ENCODE measurements at places on chromosomes 11 and 22.
A peak's percentile ranks its signal among the peaks of the same experiment; 100 is the strongest.

DNA sequence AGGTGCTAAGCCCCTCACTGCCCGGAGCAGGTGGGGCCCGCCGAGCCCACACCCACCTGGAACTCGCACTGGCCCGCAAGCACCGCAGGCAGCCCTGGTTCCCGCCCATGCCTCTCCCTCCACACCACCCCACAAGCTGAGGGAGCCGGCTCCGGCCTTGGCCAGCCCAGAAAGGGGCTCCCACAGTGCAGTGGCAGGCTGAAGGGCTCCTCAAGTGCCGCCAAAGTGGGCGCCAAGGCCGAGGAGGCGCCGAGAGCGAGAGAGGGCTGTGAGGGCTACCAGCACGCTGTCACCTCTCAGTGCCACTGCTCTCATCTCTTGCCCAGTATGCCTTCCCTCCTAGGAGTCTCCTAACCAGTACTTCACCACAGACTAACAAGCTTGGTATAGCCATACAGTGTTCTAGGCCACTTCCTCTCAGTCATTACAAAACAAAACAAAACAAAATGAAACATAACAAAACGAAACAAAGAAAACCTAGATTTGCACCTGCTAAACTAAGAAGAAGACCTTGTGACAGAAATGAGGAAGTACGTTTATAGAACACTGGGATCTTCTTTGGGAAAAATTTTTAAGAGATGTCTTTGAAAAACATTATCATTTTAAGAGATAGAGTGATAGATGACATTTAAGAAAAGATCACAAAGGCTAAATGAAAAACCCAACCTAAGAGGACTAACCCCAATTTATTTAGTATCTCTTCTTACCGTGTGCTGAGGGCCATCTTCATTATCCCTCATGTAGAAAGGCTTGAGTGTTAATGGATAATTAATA, 47.7 kb upstream of the GAB2 start:
- DNase-seq: peak; percentile 48

DNA sequence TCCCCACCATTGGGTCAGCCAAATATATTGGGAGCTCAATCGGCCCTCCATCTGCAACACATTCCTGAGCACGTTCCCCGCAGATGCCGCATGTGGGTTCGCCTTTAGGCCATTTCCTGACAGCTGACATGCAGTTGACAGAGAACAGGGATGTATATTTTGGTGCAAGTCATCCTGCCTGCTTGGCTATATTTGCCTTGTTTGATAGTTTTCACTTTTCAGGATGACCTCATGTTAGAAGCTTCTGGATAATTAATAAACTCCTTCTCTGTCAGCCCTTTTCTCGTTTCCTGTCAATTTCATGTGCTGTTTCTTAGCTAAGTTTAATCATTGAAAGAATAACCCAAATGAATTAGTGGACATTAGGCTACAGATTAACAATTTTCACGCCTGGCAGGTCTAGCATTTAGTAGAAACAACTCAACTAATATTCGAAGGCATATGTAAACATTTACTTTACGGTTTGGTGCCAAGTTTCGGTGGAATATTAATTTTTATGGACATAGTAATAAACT, 105.8 kb upstream of the SLC5A12 start:
- no peak for DNase-seq

- DNase-seq: no peak
Observed at GRCh38 chr22:36081023-36081431, 52.4 kb upstream of the RBFOX2 start.

- DNase-seq: no peak
Observed at GRCh38 chr11:117395476-117395875, 67.8 kb downstream of the CEP164 start.

GRCh38 chr11:124751391-124751740, 689 bp downstream of the VSIG2 start:
- no peak for DNase-seq

DNA sequence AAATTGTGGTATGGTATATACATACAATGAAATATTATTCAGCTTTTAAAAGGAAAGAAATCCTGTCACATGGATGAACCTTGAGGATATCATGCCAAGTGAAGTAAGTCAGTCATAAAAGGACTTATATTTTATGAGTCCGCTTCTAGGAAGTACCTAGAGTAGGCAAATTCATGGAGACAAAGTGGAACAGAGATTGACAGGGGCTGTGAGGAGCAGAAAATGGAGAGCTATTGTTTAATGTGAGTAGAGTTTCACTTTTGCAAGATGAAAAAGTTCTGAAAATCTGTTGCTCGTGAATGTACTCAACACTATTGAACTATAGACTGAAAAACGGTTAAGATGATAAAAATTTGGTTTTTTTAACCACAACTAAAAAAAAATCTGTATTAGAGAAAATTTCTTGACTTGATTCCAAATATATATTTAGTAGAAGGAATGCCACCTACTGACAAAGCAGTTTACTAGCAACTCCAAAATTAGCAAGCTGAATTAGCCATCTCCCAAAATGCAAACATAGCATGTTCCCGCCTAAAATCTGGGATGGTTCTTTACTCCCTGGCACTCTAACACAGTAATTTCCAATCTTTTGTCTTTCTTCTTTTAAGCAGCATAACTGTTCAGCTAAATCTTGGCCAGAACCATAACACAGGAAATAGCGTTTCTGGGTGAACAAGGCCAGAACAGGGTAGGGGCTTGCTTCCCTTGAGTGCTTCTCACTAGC, 1.5 kb downstream of the UFD1 start:
- DNase-seq: peak; percentile 24

DNA sequence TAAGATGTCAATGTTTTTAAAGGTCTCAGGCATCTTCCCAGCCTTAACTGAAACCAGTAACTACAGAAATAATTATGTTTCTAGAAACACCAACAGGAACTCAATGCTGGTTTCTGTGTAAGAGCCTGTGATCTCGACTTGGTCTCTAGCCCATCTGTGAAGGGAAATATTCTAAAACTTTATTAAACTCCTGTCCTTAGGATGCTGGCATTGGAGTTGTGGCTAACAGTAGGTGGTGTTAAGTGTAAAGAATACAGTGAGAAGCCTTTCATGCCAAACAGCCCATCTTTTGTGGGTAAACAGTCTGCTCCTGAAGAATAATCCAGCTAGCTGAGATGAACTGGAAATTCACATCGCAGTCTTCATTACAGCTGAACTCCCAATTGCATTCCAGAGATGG, 133.2 kb downstream of the ADAMTS15 start:
- DNase-seq: no peak

- DNase-seq: no peak
Observed at GRCh38 chr22:37910890-37911672, 5.0 kb downstream of the MICALL1 start.

DNA sequence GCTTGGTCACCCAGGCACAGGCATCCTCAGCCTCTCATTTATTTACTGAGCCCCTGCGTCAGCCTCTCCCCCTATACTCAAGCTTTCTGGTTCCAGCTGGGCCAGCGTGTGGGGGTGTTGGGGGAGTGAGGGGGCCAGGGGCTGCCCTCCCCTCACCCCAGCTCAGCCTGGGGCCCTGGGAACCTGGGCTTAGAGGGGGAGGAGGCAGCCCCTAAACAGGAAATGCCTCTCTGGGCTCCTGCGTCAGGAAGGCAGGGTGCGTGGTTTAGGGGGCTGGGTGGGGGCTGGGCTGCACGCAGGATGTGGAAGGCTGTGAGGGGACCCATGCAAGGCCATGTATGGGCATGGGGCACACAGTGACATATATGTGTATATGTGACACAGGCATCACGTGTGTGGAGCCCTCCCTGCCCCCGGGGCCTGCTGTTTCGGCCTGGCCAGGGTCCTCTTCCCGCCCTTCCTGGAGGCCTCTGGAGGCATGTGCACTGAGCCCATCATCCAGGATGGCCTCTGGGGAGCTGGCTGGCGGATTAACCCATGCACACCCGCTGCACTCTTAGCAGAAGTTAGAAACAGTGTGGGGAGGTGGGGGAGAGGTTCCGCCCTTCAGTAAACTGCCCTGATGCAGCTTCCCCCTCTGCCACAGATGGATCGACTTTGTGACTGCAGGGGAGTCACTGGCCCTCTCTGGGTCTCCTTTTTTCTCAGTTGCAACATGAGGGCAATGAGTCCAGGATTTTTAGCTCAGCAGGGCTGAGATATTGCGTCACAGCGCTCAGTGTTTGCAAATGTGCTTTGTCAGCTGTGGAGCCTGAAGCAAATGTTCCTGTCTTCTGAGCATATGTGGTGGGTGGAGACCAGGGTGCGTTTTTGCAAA, 1.1 kb upstream of the CD248 start:
- DNase-seq: peak; percentile 71

- no peak for DNase-seq
Observed at GRCh38 chr11:2200536-2200935, 28.9 kb upstream of the TH start.

GRCh38 chr11:110951950-110952503, 239.8 kb upstream of the ARHGAP20 start:
- no peak for DNase-seq

DNA sequence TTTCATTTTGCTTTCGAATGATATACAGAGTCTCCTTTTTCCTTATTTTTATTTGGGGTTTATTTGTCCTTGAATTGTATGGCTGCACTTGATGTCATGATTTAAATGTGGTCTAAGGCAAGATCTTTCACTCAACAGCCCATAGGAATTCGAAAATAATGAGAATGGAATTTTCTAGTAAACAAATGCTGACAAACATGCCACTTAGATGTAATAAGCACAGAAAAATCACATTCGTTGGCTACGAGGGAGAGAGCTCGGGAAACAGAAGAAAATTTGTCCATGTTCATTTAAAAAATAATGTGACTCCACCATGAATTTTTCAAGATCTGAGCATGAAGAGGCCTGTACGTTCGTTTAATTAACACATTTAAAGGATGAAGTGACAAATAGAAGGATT, 73.0 kb downstream of the BLID start:
- no peak for DNase-seq

DNA sequence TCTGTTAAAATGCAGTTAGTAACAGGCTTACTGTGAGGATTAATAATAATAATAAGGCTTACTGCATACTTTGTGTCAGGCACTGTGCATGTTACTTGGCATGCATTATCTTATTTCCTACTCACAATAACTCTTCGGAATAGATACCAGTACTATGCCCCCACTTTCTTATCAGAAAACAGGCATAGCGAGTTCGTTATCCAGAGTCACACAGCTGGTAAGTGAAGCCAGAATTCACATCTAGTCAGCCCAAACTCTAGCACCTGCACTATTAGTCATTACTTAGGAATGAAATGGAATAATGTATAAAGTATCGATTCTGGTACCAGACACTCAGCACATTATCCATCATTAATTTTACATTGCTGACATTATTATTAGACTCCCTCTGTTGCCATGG, 155.7 kb upstream of the BLID start:
- DNase-seq: no peak

DNA sequence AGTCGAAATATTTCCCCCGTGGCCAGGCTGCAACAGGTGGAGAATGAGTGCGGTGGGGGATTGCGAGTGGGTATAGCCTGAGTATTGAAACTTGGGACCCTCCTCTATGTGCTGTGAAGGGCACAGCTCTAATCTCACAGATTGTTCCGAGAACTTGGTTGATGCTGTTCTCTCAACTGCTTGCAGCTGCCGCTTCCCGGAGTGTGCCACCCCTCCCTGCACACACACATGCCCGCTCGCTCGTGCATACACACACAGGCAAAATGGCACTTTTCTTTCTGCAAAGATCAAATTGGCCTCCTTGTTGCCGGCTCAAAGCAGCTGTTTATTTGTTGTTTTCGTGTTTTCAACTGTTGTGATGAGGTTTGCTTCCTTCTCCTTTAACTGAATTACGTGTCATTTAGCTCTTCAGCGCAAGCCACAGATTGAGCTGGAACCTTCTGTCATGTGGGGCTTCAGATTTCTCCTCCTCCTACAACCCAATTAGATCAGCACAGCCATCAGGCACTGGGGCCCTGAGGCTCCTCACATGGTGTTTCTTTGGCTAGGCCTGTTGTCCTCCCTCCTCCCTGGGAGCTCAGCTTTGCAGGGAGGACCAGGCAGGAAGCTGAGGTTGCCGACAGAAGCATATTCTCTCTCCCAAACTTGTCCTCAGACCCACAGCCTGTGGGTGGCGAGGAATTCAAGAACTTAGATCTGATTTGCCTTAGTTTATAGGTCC, 13.9 kb upstream of the B3GAT1 start:
- DNase-seq: no peak

Data from CD4-positive, alpha-beta T cell treated with Interleukin-10 for 1 hour (primary cell).